ENCODE measurements at places on chromosomes 2 and 18. TPM values are rescaled to one million over a fixed set of nuclear protein-coding genes. Genes with fewer than 3 reads are reported as not detected.
A peak's percentile ranks its signal among the peaks of the same experiment; 100 is the strongest.

GREB1 gene
- 11.4 TPM for total RNA-seq

UGT1A10 gene
- total RNA-seq = not detected

DNA sequence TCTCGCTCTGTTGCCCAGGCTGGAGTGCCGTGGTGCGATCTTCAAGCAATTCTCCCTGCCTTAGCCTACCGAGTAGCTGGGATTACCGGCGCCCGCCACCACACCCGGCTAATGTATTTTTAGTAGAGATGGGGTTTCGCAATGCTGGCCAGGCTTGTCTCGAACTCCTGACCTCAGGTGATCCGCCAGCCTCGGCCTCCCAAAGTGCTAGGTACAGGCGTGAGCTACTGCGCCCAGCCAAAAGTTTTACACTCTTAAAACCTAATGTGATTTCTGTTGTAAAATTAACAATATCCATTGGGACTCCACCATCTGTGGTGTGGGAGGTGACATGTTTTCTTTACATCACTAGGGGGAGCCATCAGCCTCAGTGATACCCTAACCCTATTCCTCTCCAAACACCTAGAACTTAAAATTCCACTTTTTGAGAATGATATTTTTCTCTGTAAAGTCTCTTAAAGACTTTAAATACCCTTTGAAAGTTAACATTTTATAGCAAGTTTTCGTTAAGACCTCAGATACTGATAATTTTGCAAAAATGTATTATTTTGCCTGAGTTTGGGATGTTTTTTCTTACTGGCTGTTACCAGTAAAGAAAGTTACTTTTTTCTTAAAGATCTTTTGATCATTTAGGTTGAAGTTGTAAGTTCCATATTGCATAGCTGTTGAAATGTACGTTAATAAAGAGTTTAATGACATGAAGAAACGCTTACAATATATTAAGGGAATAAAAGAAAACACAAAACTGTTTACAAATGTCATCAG lies 11.6 kb upstream of the EIF2AK2 start:
- DNase-seq = peak; percentile 55

- no peak for DNase-seq
Observed at GRCh38 chr2:54482715-54483114, 26.6 kb downstream of the SPTBN1 start.

DNA sequence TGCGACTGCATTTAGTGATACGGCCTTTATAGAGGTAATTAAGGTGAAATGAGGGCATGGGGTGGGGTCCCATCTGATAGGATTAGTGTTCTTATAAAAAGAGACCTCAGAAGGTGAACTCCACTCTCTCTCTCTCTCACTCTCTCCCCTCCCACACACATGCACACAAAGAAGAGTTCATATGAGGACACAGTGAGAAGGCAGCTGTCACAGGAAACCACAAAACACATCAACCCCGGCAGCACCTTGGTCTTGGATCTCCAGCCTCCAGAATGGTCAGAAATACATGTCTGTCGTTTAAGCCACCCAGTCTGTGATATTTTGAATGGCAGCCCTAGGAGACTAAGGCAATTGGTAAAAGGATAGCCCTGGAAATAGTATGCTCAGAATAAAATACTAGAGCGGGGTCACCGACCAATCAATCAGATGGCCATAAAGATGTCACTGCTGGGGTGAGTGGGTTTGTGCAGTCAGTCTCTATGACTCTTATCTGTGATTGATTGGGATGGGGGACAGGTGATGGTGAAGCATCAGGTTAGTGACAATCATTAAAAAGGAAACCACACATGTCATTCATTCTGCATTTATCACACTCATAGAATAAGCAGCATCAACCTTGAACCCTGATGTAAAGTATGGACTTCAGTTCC lies 118.9 kb upstream of the POU3F3 start:
- DNase-seq = no peak

DNA sequence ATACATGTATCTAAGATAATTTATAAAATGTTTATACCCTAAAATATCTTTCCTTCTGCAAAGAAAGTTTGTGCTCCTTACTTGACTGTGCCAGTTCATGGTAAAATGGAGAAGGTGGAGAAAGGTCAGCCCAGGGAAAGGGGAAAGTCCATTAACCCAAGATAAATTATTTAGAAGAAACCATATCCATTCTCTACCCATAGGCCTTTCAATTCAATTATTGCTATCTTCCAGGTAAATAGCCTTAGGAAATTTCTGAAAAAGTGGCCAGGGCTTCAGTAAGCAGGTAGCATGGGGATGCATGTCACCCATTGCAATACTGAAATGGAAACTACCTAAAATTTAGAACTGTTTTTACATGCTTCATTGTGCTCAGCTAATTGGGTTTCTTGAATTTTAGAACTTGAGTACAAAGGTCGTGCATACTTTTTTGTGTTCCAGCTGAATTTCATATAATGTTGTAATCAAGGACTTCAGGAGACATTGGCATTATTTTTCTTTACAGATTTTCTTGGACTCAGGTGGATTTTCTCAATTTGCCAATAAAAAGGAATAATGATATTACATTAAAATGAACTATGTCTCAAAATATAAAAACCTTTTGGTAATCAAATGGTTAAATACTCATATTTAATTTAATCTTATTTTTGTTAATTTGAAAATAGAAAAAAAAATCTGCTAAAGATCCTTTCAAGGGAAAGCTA lies 124.9 kb downstream of the CSRNP3 start:
- no peak for DNase-seq

DNA sequence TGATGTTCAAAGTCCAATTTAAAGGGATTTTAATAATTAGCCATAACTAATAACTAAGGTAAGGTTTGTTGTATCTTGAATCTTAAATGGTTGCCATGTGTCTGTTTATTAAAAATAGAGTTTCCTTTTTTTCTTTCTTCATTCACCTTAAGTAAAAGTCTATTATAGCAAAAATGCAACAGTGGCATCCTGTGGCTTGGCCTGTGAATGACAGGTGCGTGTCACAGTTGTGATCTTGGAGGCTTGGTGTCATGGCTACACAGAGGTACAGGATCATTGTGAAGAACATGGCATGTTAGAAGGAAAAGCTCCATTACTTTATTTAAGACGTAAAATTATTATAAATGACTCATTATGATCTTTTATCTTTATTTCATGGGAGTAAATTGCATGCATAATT lies 246.1 kb downstream of the BCL2 start:
- no peak for DNase-seq

GRCh38 chr2:96870626-96871255 lies 861 bp upstream of the SEMA4C start:
- no peak for DNase-seq
